Activated CD8-positive, alpha-beta memory T cell treated with anti-CD3 and anti-CD28 coated beads for 48 hours (primary cell): ENCODE measurements at places on chromosomes 4 and X.

GRCh38 chr4:152427981-152428380 lies 107.9 kb downstream of the FBXW7 start:
- no peak for DNase-seq

DNA sequence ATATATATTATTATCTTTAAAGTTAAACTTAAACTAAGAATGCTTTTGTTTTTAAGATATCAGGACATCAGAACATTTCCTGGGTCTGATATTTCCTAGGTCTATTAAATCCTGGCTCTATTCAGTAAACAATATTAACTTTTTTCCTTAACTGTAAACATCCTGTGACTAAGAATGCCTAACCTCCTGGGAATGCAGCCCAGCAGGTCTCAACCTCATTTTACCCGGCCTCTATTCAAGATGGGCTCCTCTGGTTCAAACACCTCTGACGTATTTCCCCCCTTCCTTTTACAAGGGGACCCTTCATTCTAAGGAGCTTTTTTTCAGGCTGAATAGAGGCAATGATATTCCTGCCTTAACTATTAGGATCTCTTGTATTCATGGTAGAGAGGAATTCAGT lies 35.8 kb upstream of the DYNLT3 start:
- DNase-seq, result no peak

DNA sequence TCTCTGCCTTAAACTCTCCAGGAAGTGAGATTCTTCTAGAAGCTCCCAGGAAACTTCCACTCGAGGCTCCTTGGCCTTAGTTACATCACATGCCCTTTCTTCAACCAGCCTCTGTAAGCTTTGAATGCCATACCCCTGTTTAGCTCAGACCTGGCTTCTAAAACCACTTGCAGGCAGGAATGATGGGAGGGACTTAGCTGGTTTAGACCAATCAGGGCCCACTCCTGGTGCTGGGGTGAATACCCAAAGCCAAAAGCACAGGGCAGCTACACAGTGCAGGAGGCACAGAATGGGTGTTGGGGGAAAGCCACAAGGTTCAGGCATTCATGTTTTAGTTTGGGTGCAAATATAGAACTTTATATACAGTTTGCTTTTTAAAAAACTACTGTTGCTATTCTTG lies 296.2 kb downstream of the FRMPD4 start:
- DNase-seq, result no peak

DNA sequence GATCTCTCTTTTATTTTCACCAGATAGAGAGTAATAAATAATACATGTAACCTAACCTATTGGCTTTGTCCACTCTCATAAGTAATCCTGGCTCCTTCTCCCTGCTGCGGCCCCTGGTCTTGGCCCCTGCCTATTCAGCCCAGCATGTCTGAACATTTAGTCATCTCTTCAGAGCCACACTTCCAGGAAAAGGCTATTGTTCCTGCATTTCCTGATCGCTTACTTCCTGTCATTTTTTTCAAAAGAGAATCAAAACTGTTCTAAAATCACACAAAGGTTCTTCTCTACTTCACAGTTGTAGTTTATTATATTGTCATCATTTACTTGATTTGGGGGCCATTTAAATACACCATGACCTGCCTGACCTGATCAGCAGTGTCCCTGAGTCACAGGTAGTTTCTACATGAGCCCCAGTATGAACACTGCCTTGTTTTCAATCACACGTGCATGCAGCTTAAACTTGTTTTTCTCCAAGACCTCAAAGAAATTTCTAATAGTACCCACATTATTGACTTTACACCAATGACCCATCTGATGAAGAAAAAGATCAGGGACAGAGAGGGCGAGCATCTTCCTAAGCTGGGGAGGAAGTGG lies 47.4 kb upstream of the KDR start:
- no peak for DNase-seq

DNA sequence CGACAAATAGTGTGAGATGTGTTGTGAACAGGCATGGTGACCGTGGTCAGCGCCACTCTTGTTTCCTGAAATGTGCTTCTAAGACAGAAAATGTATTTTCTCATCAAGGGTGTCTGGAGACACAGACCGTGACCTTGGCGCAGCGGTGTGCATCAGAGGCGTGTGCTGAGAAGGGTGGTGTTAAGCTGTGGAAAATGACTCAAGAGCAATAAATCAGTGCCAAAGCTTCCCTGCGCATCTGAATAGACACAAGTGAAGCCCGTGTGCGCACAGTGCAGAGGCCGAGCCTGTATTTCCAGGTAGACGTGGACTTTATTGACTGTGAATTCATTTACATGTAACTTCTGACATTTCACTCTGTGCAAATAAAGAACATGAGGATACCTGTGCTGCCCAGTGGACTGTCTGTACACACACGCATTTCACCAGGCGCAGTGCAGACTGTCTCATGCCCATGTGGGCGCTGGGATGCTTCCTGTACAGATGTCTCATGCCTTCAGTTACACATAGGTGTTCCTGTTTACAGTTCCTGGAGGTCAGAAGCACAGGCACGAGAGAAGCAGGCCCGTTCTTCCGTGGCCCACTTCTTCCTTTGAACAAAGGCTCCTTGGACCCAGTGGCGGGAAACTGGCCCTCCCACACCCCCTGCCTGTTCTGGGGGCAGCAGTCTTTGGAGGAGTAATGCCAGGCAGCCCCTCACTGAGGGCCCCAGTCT lies 31.9 kb downstream of the NSG1 start:
- no peak for DNase-seq

DNA sequence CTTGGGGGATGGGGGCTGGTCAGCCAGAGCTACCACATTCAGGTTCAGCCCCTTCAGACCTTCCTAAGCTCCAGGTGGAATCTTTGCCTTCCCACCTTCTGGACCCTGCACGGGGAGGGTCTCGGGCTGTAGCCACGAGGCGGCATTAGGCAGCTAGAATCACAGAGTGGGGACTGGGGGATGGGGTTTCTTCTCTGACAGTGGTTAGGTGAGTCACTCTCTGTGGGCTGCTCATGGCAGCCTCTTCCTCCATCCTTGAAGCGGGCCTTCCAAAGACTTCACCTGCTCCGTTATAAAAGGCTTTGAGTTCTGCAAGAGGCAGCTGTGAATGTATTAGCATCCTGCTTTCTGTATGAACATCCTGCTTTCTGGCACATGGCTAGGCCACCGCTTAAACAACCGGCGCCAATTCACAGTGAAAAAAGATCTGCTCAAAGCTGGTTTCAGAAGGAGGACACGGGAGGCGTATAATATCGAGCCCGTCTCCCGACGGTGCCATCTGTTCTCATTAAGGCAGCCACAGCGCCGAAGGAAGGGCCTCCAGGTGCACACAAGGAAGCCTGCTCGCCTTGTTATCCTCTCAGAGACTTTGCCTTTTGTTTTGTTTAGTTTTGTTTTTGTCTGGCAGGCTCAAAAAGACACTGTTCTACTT lies 74.3 kb upstream of the IGFBP7 start:
- DNase-seq, result no peak

- no peak for DNase-seq
These were observed 19.9 kb downstream of the TACC3 start for GRCh38 chr4:1741208-1741607.

DNA sequence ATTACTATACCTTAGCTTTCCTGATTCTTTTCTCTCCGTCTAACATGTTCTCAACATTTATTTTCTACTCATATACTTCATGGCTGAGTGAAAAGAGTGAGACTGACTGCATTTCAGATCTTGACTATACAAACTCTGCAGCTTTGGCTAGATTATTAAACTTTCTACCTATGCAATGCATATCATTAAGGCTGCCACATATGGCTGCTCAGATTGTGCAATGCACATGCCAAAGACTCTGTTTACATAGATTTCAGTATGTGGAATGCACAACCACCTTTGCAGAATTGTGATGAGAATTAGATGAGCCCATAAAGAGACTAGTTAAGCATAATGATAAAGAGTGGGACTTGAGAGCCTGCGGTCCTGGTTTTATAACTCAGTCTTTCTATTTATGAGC lies 196.5 kb downstream of the BMPR1B start:
- no peak for DNase-seq

DNA sequence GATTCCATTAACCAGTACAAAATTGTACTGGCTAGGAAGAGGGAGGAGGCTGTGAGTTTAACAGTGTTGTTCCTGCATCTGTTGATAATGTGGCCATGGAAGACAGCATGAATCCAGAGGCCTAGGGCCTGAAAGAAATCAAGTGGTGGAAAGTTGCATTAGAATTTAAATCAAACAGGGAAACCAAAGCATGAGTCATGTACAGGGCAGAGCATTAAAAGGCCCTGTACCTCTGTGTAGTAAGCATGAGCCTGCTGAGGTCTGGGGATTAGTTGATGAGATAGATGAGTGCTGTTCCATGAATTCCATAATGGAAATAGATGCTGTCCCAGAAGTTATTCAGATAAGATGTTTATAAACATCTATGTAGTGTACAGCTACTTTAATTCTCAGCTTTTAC lies 58.3 kb downstream of the MID1IP1 start:
- no peak for DNase-seq

GRCh38 chrX:45743906-45744625 lies 543.4 kb upstream of the DIPK2B start:
- DNase-seq, result no peak

GRCh38 chr4:114688059-114688458 lies 89.5 kb downstream of the UGT8 start:
- no peak for DNase-seq

DNA sequence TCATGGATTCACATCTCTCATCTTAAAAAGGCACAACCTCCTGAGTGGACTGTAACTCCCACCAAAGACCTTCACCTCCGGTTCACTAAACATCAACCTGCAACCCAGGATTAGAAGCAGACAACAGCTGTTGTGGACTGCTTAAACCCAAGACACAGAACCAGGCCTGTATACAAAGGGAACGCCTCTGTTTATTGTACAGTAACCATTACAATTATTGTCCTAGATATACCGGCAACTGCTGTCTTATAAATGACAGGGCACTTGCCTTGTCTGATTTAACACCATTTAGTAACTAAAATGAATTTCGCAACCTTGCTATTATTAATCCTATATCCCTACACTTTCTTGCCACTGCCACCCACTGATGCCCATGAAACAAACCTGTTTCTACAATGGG lies 22.8 kb upstream of the CSTF2 start:
- DNase-seq, result no peak

DNA sequence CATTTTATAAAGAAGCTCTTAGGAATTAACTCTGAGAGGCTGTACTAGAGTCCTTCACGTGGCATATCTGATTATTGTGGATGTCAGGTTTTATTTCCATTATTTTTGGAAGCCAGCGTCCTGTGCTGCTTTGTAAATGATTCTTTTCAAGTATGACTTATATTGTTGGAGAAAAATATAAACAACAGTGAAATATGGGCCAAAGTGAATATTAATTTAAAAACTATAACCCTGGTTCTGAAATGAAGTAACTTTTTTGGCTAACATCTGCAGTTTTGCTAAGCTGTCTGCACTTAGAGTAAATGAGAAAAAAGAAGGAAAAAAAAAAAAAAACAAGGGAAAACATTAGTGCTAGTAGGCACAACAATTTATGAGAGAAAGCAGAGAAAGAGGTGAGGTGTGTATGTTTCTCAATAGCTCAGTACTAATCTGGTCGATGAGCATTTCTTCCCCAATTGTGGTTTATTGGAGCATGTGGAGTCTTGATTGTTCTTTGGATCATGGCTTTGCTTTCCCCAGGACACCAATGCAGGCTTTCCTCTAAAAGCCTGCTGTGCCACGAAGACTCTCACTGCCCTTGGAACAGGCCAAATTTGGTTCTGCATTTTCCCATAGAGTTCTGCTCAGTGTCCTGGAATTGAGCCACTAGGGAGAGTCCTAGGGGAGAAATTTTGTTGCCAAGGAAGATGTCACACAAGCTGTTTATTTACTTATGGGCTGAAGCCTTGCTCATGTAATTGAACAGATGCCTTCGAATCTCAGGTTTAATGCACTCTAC lies 273.3 kb downstream of the DKK2 start:
- DNase-seq, result no peak

DNA sequence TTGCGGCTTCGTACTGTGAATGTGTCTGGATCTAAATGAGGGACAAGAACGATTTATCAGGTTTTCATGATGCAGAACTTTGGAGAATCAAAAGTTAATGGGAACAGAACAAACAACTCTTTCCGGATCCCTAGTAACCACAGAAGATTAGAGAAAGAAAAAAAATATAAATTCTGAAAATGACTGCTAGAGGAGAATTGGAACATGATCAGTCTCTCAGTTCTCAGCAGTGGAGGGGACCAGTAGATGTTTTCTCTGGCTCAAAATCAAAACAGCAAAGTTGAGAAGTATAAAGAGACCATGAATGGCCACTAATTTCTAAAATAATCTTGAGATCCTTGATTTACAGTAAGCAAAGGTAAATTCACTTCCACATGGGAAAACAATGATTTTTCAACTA lies 38.1 kb upstream of the GK2 start:
- DNase-seq, result no peak
